Neural crest cell (in vitro differentiated cells): ENCODE measurements at places on chromosomes 6 and 20. TPM values are rescaled to one million over a fixed set of nuclear protein-coding genes. Genes with fewer than 3 reads are reported as not detected.

Gene PLCB4
- 51.4 and 53.3 TPM in 2 replicates for total RNA-seq

- H3K27me3 ChIP-seq, result no peaks in the 10 kb centered on the region
- no peak overlapping the region for H3K27ac ChIP-seq
- no peak overlapping the region for H3K4me3 ChIP-seq
- DNase-seq, result no peak
Observed at GRCh38 chr6:112851146-112851545, 504.0 kb downstream of the RFPL4B start.

Gene PDCD2
- 72.9 and 73.3 TPM in 2 replicates for total RNA-seq

Gene ETV7
- total RNA-seq, result not detected in 2 replicates

- no peak overlapping the region for H3K4me3 ChIP-seq
- H3K27me3 ChIP-seq, result no peaks in the 10 kb centered on the region
- peaks cover 29% of the 10 kb centered on the region for H3K4me1 ChIP-seq
- H3K27ac ChIP-seq, result no peak overlapping the region
Observed at GRCh38 chr6:136961848-136962247, 39.7 kb downstream of the SLC35D3 start.

DNA sequence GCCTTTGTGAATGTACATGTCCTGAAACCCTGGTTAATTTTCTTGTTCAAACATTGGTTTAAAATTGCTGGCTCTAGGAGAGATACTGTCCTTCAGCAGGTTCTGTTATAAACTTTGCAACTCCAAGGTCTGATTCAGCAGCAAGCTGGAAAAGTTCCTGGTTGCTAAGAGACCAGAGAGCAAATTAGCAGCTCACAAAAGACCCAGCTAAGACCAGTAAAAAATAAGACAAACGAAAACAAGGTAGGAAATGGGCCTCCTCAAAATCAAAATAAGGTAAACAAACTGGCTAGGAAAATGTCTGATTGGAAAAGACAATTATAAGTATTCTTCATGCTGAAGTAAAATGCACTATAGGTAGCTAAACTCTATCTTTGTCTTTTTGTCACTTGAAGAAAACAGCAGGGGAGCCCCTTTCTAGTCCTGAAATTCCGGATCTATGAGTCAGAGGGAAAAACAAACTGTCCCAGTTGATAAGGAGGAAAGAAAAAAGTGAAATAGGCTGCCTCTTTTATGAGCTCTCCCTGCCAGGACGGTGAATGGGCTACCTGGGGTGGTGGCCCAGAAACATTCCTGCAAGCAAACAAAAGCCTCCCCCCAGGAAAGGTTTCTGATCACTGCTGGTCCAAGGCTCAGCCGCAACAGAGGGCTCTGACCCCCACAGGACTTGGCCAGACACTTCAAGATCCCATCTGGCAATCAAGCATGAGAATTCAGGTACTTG lies 41.6 kb downstream of the UNC5CL start:
- H3K27ac ChIP-seq, result peak overlapping the region; percentile 87
- H3K36me3 ChIP-seq, result no peaks in the 10 kb centered on the region
- H3K4me3 ChIP-seq, result peak overlapping the region; percentile 11
- peaks cover 43% of the 10 kb centered on the region for H3K4me1 ChIP-seq
- H3K27me3 ChIP-seq, result peaks cover under 1% of the 10 kb centered on the region
- DNase-seq, result no peak

DNA sequence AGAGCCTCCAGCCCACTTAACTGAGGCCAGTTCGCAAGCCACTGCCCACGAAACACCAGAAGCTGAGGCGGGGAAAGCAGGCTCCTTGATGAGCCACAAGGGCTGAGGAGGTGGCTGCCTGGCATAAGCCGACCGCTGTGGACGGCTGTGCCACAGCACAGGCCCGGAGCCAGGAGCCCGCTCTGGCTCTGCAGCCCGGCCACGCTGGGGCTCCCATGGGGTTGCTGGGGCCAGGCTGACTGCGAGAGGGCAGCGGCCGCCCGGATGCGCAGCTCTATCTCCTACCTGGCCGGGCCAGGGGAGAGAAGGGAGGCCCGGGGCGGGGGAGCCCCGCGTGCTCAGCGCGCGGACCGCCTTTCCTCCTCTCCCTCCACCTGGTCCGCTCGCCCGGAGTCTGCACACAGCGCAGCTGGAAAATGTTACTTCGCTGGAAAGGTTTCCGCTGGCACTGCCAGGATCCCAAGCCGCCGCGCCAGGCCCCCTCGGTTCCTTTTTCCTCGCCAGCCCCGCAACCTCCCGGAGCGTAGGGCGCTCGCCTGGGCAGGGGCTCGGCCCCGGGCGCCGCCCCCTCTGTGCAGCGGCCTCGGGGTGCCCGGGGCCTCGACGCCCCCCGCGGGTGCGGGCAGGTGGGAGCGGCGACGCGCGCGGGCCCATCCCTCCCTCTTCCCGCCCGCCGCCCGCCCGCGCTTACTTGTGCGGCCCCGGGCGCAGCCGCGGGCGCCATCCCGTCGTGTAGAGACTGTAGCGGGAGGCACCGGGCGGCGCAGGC lies 657 bp downstream of the EMILIN3 start:
- peaks cover 6% of the 10 kb centered on the region for H3K4me1 ChIP-seq
- peaks cover 35% of the 10 kb centered on the region for H3K27me3 ChIP-seq
- H3K4me3 ChIP-seq, result peak overlapping the region; percentile 58
- no peak for DNase-seq
- H3K27ac ChIP-seq, result no peak overlapping the region

Gene FOXS1
- not detected in 2 replicates for total RNA-seq

GRCh38 chr20:4791121-4791520 lies 69.4 kb downstream of the PRND start:
- H3K36me3 ChIP-seq, result peaks cover 20% of the 10 kb centered on the region
- H3K4me3 ChIP-seq, result no peak overlapping the region
- DNase-seq, result no peak

Gene HCRTR2
- total RNA-seq, result not detected in 2 replicates

DNA sequence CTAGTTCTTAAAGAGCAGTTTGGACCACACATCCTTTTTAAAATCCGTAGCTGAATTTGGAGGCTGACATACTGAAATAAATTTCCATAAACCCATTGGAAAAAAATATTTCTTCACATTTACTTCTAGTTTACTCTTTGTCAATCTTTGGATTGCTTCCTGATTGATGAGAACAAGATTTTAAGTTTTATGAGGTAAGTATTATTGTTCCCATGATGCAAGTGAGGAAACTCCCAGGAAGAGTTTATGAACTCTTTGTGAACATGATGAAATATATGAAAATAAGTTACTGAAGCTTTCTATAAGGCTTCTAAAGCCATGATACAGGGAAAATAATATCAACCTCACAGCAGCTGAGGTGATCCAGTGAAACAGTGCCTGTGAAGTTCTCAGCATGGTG lies 320.0 kb downstream of the GJA1 start:
- no peak for DNase-seq
- H3K27ac ChIP-seq, result no peak overlapping the region
- H3K4me1 ChIP-seq, result no peaks in the 10 kb centered on the region

- H3K27me3 ChIP-seq, result no peaks in the 10 kb centered on the region
- no peaks in the 10 kb centered on the region for H3K4me1 ChIP-seq
- no peak overlapping the region for H3K27ac ChIP-seq
Observed at GRCh38 chr6:106220485-106220884, 105.1 kb downstream of the ATG5 start.

DNA sequence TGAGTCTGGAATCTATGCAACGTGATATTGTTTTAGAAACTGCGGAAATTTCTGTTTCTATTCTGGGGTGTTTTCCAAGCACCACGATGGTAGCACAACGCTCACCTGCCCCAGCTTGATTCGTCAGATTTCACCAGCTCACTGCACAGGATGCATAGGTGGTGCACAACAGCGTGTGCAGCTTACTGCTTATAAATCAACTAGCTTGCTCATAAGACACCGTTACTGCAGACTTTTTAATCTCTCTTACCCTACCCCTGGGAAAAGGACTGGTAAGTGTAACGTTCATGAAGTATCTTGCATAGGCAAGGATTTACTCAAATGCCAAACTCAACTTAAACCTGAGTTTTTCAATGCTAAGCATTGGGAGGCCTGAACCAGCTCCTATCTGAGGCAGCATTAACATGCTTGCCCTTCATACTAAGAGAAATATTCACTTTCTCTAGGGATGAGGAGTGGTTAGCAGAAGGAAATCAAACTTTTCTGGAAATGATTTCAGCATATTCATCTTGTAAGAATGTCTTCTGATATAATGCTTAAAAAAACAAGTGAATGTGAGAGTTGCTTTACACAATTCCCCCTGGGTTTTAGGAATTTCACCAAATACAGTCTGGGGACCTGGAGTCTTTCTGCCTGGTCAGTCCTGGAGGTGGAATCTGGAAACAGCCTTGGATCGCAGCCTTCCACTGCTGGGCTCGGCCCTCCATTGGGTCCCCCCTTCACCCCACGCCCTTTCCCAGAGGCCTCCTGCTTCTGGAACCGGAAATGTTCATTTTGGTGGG lies 100.6 kb downstream of the DACT2 start:
- H3K4me3 ChIP-seq, result no peak overlapping the region
- peaks cover 2% of the 10 kb centered on the region for H3K27me3 ChIP-seq
- H3K27ac ChIP-seq, result no peak overlapping the region
